ENCODE measurements at places on chromosomes 2 and 18.
A peak's percentile ranks its signal among the peaks of the same experiment; 100 is the strongest.

- no peak for DNase-seq
Measured at GRCh38 chr2:117985092-117985491, 28.8 kb downstream of the CCDC93 start.

DNA sequence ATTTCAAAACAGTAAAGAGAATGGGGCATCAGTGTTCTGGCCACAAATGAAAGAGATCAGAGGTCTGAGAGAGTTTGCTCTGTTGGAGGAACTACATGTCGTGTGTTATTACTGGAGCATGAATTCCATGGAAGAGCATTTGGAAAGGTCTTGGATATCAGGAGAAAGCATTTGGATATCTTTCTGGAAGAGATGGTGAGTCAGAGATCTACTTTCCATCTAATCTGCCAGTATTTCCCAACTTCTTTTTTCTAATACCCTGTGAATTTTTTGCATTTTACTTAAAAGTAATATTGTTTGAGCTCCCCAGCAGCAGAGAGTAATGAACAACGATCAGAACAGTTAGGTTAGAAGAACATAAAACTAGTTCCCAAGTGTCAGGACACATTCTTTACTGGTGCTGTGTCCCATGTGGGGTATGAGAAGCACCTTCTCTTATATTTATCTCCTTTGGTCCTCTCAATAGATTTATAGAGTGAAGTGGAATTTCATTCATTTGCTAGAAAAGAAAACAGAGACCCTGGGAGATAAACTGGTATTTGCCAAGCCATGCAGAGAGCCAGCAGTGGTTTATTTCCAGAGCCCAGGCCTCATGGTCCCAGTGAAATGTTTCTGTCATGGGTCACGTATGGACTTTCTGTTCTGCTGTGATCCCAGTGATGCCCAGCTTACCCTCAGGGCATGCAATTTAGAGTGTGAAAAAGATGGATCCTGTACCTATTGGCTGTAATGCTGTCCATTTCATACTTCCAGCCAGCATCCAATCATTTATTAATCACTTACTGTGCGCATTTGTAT lies 130.8 kb upstream of the NT5C1B start:
- peak; percentile 3 for DNase-seq

GRCh38 chr2:219570194-219570923 lies 980 bp downstream of the OBSL1 start:
- DNase-seq = peak; percentile 24

DNA sequence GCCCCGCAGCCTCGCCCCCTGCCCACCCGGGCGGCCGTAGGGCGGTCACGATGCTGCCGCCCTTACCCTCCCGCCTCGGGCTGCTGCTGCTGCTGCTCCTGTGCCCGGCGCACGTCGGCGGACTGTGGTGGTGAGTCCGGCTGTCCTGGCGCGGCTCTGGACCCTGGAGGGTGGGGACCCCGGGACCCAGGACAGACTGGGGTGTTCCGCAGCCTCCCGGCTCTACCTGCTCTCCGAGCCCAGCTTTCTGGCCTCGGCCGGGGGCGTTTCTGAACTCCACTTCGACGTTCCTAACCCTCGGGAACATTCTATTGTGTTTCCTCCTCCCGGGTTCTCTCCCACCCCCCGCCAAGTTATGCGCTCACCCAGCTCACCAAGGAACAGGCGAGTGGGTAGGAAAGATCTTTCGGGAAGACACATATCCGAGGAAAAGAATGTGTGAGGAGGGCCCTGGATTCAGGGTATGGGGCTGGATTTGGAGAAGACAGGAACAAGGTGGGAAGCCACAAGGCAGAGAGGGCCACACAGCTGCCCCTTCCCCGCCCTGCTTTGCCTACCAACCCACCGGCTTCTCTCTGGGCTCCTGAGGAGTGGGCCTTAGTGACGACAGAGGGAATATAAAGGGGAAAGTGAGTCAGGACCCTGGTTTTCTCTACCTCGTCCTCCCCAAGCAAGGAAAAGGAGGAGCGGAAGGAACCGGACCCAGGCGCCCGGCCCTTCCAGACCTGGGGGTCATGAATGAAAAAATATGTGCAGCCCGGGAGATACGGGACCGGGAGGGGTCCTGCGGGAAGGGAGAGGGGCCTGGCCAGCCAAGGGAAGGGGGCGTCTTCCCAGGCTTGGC lies 605 bp downstream of the WNT6 start:
- DNase-seq = no peak

DNA sequence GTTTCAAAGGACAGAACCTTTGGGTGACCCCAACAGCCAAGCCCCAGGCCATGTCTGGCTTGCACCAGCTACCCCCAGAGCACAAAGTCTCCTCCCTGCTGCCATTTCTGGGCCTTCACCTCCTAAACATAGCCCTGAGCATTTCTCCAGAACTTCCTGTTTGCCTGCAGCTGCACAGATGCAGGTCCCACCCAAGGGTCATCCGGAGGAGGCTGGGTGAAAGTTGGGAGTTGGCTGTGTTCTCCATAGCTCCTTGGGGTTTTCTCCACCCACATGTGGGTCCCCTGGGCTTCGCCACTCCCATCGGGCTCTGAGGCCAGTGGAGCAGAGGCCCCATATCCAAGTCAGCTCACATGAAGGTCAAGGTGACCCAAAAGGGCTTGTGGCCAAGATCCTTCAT lies 4.3 kb downstream of the TNP1 start:
- no peak for DNase-seq

DNA sequence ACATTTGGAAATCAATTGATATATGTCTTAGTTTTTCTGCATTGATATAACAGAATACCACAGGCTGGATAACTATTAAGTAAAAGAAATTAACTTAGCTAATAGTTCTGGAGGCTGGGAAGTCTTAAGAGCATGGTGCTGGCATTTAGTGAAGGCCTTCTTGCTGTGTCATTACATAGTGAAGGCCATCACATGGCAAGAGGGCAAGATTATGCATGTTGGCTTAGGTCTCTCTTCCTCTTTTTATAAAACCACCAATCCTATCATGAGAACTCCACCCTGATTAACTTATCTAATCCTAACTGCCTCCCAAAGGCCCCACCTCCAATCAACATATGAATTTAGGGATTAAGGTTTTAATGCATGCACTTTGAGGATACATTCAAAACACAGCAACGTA lies 225.5 kb upstream of the VRK2 start:
- DNase-seq = no peak

- DNase-seq = peak; percentile 93
Measured at GRCh38 chr2:3662239-3662638, 4.2 kb downstream of the ALLC start.

- no peak for DNase-seq
Measured at GRCh38 chr2:152534460-152535135, 182.7 kb downstream of the PRPF40A start.

- no peak for DNase-seq
Measured at GRCh38 chr2:115163572-115163971, 721.1 kb downstream of the DPP10 start.

GRCh38 chr2:124450481-124450880 lies 425.4 kb downstream of the CNTNAP5 start:
- no peak for DNase-seq

DNA sequence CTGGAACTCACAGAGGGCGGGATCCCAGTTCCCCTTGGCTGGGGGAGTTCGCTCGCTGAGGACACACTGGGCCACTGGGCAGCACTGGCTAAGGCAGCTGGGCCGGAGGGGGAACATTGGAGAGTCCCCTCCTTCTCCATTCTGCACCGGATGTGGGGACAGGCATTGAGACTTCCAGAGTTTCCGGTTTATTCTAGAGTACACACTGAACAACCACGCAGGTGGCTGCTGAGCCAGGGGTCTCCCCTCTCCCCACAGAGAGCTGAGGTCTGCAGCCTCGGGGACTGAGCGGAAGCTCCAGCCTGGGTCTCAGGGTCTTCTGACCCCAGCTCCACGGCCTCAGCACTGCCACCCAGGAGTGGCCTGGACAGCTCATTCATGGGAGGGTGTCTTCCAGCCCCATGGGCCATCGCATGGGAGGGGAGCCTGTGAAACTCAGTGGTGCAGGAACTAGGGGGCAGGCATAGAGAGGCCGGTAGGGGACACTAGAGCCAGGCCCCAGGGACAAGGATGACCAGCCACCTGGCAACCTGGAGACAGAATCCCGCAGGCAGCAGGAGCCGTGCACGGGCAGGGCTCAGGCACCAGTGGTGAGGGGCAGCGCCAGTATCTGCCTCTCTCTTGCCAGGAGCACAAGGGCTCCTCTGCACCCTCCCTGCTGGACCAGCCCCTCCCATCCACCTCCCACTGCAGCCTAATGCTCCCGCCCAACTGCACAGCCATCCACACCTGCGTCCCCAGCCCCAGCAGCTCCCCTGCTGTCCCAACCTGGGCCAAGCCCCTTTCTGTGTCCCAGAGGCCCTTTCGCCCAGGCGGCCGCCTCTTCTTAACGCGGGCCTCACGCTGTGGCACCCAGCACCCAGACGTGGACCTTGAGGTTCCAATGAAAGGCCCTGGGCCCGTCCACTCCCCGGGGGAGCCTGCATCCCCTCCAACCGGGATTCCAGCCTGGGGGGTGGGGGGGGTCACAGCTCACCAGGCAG lies 45.1 kb upstream of the GPC1 start:
- no peak for DNase-seq

DNA sequence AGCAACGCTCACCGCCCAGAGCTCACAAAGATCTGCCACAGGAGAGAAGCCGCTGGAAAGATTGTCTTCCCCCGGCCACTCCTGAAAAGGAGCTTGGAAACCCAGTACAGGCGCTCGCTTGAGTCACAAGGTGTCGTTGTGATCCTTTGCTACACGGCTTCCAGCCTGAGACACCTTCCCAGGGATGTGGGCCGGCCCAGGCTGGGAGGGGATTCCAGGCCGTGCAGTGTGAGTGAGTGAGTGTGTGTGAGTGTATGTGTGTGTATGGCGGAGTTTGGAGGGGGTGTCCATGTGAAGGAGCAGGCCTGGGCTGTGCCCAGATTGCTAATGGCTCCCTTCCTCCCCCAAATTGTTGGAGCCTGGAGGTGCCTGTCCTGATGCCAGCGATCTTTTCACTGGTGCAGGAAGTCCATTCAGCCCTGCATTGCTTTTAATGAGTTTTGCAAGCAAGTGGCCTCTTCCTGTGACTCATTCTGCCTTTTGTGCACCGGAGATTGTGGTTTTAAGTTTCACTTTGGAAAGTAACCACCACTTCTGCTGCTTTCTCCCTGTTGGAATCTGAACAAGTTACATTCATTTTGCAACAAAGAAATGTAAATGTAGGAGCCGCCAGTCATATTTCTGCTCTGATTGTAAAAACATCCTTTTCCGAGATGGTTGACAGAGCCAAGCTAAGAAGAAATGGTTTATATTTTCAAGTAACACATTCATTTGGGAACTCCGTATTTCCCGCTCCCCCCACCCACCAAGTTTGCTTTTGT lies 83.7 kb downstream of the LPIN1 start:
- peak; percentile 99 for DNase-seq

DNA sequence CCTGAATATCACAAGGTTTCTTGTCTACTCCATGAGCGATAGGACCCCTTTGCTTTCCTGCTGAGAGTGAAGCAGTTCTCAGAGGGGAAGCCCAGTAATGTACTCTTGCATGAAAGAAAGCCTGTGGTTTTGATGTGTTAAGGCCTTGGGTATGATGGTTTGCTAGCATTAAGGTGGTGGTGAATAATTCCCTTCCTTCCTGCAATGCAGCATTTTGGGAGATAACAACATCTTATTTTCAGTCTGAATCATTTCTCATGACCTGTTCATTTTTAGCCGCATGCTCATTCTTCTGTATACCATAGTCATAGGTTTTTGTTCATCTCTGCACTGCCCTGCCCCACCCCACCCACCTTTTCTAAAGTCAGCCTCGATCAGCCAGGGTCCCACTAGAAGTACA lies 66.2 kb downstream of the HNMT start:
- DNase-seq = no peak

All from SW480 (cell line).